ENCODE measurements at places on chromosomes 11 and 22.
A peak's percentile ranks its signal among the peaks of the same experiment; 100 is the strongest.

GRCh38 chr11:69201066-69201365, 45.3 kb downstream of the SMIM38 start:
- DNase-seq = no peak

- DNase-seq = no peak
These were observed 16.3 kb upstream of the C11orf87 start for GRCh38 chr11:109405671-109406070.

GRCh38 chr11:14503023-14503422, 3.4 kb upstream of the COPB1 start:
- no peak for DNase-seq

- DNase-seq = no peak
These were observed 736.2 kb downstream of the BRD1 start for GRCh38 chr22:49091451-49091850.

DNA sequence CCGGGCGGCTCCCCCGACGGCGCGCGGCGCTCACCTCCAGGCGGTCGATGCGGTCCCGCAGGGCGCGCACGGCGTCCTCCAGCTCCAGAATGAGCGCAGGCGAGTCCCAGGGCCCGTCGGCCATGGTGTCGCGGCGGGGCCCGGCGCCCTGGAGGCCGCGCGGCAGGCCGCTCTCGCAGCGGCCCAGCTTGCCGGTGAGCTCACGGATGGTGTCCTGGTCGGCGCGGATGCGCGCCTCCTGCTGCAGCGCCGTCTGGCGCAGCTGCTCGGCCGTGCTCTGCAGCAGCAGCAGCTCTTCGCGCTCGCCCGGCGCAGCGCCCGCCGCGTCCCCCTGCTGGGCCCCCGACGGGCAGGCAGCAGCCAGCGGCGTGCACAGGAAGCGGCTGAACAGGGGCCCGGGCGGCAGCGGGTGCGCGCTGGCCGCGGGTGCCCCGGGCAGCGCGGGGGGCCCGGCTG, 599 bp downstream of the NPTXR start:
- no peak for DNase-seq

DNA sequence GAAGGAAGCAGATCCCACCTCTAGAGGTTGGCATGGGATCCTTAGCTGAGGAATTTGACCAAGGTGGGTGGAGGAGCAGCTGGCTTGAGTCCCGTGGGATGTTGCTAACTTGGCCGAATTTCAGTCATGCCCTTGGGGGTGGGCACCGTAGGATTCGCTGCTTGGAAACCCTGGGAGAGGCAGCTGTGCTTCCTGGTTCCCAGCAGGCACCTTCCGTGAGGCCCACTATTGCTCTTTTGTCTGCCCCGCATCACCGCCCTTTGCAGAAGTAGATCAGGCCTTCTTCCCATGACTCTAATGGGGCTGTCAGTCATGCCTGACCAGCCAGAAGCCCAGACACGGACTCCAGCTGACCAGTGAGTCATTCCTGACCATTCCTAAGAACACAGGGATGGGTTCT, 292.3 kb upstream of the SYN3 start:
- DNase-seq = no peak

DNA sequence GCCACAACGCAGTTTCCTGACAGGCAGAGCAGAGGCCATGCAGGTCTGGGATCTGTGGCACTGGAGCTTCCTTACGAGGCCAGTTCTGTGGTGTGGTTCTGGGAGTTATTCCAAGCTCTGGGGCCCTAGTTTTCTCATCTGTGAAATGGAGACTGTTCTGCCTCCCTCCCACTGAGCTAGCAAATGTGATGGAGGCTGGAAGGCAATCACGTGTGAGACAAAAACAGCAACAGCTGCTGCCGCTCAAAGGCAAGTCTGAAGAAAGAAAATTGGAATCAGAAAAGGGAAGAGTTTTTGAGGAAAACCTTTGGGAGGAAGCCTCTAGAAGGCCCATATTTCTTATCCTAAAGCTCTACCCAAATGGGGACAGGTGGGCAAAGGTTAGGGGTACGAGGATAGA, 8.3 kb upstream of the RIC3 start:
- no peak for DNase-seq

DNA sequence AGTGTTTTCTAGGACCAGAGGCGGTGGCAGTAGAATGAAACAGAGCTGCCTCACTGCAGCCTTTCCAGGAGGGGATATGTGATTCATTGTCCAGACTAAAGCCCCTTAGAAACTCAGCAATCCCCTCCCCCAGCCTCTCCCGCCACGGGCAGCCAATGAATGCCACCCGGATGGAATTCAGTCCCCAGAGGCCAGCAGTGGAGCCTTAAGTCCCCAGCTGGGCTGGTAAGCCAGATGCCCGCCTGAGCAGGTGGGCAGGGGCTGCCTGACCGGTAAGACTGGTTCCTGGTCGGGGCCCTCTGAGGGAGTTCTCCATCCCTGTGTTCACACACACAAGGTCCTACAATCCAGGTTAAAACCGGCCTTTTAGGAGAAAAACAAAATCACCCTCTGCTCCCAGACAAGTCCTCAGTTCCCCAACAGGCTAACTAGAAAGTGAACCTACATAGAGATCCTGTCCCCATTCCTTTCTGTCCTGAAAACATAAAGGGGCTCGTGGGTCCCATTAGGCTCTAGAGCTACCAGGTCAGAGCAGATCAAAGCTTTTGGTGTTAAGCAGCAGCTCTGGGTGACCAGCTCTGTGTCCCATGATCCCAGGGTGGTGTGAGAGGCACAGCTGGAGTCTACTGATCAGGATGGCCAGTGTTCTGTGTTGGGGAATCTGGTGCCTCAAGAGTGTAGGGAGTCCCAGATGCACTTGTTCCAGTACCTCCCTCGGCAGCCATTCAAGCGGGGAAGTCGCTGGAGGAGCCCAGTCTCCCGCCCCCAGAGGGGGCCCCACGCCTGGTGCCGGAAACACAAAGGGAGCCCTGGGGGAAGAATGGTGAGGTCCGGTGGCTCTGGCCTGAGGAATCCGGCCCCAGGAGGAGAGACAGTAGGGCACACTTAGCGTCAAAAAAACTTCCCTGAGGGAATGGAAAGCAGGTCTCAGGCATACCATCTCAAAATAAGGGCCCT, 2.6 kb downstream of the PATZ1 start:
- no peak for DNase-seq

GRCh38 chr11:393219-394033, 583 bp upstream of the PKP3 start:
- DNase-seq = peak; percentile 94

DNA sequence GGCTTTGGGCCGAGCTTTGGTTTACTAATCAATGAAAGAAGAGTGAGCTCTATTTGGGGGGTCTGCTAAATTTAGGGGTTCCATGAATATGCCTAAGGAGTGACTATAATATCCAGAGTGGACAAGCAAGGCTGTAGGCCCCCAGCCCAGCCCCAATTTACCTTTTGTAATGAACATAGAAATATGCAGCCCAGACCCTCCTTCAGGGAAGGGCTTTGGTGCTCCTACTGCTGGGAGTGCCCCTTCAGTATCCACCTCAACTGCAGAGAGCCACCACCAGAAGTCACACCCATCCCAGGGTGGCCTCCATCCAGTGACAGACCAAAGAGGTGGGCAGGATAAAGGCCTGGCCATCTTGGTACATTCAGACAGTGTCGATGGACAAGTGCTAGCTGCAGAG, 43.1 kb downstream of the CHST1 start:
- no peak for DNase-seq

DNA sequence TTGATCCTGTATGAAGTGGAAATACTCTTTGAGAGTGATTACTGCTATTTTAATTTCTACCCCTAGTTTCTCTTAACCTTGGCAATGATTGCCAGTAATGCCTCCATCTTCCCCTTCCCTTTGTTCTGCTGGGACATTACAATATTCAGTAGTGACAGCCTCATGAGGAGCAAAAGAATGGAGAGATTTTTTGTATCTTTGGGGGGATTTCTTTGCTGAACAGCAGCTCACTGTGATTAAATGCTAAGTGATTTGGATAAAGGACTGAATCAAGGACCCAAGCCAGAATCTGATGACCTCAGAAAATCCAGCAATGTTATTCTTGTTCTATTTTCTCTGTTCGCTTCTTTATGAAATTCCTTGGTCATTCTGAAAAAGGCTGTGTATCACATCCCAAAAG, 7.0 kb upstream of the SLC1A2 start:
- no peak for DNase-seq

DNA sequence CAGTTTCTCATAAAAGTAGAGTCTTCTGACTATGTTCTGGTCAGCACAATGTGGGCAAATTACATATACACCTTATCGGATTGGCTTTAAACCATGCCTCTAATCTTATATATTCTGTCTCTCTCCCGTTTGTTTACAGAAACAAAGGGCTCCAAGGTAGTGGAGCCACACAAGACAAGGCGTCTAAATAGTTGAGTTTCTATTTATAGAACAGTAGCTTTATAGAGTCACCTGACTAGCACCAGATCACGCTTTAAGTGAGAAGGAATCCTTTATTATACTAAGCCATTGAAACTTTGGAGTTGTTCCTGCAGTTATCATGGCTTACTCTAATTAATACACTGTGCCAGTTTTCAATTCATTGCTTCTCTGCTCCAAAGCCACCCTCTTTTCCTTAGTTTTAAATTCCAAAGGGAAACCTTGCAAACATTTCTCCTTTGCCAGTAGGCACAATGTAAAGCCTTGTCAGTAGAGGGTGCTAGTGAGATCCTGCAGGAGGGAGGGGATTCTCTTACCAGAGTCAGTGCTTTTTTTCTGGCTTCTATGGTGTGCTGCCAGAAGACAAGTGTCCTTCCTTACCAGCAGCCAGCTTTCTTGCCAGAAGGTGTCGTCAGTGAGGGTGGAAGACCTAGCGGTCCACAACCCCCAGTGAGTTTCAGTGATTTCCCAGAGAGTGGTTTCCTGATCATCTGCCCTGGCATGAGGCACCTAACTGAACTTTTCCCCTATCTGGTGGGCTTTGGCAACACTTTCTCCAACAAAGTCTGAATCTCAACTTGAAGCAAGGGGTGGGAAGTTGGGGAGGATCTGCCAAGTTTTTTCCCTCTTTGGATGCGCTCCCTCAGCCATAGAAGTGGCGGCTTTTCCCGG, 71.7 kb downstream of the RAB38 start:
- no peak for DNase-seq

GRCh38 chr11:126433989-126434949, 78.8 kb downstream of the ST3GAL4 start:
- no peak for DNase-seq

DNA sequence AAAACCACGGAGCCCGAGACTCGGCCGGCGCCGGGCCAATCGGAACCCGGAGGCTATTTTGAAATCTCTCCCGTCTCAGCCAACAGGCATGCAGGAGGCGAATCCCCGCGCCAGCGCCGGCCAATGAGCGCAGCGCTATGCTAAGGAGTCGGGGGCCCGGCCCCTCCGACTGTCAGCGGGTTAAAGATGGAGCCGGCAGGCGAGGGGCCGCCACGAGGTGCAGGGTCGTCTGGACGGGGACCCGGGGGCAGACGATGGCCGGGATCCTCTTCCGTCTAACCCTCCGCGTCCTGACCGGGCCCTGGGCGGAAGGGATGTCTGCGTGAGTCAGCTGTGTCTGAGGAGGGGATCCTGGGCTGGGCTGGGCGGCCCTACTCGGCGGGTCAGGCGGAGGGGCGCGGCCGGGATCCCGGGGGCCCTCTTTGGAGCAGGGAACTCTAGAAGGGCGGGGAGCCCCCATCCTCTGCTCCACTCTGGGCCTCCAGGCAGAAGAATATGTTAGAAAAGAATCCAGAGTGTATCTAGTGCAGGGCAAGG, 10.0 kb downstream of the SDF2L1 start:
- DNase-seq = peak; percentile 88

DNA sequence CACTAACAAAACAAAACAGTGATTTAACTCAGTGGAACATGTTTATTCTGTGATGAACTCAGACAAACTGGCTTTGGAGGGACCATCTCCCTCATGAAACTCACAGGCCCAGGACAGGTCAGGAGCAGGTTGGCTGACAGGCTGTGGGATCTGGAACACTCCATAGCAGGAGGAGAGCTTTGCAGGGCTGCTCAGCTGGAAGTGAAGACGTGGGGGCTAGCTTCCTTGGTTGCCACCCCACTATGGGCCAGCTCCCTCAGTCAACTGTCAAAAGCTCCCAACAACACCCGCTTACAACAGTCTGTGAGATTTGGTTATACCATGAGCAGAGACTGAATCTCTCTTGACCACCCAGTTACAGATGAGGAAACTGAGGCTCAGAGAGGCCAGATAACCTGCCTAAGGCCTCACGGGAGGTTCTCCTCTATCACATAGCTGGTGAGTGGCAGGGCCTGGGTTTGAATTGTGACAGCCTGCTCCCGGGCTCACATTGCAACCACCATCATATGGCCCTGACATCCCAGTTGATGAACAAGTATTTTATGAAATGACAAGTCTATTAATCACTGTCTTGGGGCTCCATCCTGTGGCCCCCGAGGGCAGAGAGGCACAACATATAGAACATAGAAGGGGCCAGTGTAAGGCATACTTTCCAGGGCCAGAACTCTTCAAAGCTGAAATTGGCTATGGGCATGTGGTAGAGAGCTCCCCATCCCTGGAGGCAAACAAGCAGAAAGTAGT, 473.4 kb downstream of the MN1 start:
- no peak for DNase-seq

DNA sequence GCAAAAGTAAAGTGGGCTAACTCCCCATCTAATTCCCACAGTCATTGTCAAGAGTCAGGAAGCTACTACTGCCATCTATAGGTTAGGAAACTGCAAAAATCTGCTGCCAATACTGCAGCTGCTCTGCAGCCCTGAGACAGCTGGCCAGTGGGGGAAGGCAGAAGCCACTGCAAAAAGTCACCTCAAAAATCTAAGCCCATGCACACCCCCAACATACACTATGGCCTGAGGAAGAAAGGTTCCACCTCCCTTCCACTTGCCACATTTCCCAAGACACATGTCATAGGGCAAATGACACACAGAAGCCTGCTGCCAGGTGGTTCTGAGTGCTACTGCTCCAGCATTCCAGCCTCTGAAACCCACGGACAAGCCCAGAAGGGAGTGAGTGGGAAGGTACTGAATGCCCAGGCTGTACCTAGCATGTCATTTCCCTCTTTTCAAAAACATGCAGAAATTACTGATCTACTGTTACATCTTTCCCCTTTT, 36.9 kb downstream of the DGCR2 start:
- no peak for DNase-seq

DNA sequence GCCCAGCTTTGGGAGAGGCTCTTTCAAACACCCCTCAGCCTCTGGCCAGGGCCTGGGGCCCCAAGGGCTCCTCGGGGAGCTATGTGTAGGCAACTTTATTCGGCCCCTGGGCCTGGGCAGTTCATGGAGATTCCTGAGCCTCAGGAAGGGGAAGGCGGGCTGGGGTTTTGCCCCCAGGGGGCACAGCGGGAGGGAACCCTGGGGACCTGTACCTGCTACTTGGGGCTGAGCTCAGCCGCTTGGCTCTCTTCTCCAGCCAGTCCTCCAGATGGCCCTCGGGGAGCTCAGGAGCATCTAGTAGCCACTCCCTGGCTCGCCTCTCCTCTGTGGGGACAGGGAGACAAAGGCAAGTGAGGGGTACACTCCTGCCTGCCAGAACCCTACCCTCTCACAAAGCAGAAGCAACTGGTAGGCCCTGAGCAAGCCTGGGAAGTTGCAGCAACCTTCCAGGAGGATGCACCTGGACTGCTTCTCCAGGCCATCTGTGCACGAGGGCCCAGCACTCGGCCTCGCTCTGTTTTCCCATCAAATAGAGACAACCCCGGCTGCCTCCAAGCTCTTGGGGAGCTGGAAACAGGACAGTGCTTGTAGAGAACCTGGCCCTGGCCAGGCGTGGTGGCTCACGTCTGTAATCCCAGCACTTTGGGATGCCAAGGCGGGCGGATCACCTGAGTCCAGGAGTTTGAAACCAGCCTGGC, 18.5 kb downstream of the CABP7 start:
- DNase-seq = no peak

- DNase-seq = no peak
These were observed 6.3 kb downstream of the ALDH3B2 start for GRCh38 chr11:67668192-67668551.

- no peak for DNase-seq
These were observed 65.4 kb downstream of the LINC01488 start for GRCh38 chr11:69546735-69547370.

- no peak for DNase-seq
These were observed 7.6 kb downstream of the LRRC10B start for GRCh38 chr11:61516191-61516590.
